ENCODE measurements at places on chromosomes 7 and 10.

DNA sequence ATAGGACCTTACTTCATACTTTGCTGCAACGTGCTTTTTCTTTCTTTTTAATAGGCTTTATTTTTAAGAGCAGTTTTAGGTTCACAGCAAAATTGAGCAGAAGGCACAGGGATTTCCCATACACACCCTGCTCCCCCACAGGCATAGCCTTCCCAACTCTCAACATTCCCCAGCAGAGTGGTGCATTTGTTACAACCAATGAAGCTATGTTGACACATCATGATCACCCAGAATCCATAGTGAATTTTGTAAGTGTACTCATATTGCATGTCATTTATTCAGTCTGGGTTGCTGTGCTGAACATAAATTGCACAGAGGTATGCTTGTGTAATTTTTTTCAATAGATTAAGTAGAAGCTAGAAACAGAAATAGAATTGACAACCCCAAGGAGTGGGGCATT, 327.3 kb downstream of the INHBA start:
- DNase-seq: no peak

DNA sequence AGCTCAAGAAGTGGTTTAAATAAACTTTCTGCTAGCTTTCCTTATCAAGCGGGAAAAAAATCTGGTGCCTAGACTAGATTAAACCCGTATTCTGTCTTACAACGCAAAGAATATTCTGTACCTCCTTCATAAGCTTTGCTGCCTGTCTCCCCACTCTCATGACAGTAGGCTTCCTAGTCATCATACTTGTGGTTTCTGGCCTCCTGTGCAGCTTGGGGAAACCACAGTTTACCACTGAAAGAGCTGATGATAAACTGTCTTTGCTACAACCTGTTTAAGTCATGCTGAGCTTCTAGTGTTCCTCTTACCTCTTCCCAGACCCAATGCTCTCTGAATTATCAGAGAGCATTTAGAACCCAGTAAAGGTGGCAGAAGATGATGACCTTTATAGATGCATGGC, 55.0 kb downstream of the PODXL start:
- DNase-seq: no peak

DNA sequence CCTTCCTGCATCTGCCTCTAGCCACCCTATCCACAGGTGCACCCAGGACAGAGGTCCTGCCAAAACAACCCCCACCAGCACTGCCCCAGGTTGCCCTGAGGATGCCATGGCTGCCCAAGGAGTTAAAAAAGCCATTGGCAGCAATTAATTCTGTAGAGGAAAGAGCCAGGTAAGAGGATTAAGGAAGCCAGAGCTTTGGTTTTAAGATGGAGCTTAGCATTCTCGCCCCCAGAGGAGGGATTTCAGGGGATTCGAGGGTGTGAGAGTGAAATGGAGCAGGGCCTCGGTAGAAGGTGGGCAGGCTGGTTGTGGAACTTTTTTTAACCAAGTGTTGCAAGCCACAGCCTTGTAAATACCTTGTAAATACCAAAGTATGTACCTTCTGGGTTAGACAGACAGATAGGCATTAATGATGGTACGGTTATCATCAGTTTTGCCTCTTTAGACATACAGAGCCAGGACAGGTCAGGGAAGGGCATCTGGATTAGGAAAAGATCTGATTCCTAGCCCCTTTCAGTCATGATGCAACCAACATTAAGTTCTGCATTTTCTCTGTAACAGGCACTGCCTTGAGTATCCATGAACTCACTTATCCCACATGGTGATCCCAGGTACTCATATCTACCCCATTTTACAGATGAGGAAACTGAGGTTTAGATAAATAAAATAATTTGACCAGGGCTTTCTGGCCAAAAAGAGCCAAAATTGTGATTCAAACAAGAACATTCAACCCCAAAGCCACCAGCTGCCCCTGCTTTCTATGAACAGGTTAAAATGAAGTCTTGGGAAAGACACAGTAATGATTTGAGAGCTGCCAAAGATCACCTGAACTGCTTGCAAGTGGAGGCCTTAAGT, 120.7 kb upstream of the PPIF start:
- no peak for DNase-seq

GRCh38 chr7:68892236-68892635, 706.0 kb upstream of the AUTS2 start:
- no peak for DNase-seq

- DNase-seq: no peak
Measured at GRCh38 chr7:100211342-100211780, 8.4 kb upstream of the PVRIG start.
